Fibroblast of skin of back (primary cell): ENCODE measurements at places on chromosomes 7 and 10.

- DNase-seq: peak; percentile 58
Measured at GRCh38 chr10:84267503-84268126, 22.8 kb downstream of the RGR start.

DNA sequence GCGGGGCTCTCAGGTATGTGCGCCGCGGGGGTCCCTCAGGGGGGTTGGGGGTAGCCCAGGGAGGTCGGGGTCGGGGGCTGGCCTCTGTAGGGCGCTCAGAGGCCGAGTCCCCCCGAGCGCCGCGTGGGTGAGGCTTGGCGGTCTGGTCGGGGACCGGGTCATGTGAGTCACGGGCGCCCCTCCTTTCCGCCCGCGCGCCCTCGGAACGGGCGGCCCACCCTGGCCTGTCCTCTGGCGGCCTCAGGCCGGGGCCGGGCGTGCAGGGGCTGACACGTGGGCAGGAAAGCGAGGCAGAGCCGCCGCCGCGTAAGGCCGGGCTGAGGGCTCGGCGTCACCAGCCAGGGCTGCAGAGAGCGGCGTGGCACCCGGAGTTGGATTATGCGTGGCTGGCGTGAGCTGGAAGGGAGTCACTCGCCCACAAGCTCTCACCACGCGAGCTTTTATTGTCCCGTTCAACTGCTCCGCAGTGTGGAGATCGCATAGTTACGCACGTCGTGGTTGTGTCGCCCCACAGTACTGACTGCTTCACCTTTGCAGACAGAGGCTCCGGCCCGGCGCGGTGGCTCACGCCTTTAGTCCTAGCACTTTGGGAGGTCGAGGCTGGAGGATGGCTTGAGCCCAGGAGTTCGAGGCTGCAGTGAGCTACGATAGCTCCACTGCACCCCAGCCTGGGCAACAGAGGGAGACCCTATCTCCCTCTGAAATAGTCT, 385 bp downstream of the SHLD2 start:
- DNase-seq: peak; percentile 86

- DNase-seq: no peak
Measured at GRCh38 chr10:44242826-44243225, 142.1 kb downstream of the CXCL12 start.

DNA sequence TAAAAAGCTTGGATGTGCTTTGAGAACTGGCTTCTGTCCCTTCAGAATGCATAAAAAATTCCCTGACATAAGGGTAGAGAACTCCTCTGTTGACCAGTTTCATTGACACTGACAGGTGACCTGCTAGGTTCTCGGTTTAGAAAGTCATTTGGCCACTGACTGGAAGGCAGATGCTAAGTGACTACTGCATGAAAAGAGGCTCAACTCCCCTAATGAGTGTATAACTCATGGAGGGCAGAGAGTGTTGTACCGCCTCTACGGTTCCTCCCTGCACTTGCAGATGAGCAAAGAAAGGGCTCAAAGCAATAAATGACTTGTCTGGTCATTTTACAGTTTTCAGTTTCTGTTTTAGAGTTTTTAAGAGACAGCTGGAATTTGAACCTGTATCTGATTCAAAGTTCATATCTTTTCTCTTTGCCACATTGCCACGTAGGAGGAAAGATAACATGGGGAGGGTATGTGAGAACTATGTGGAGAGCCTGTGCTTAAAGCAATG, 2.9 kb upstream of the FGL2 start:
- DNase-seq: no peak

- no peak for DNase-seq
Measured at GRCh38 chr10:90889636-90890035, 17.9 kb downstream of the RPP30 start.

DNA sequence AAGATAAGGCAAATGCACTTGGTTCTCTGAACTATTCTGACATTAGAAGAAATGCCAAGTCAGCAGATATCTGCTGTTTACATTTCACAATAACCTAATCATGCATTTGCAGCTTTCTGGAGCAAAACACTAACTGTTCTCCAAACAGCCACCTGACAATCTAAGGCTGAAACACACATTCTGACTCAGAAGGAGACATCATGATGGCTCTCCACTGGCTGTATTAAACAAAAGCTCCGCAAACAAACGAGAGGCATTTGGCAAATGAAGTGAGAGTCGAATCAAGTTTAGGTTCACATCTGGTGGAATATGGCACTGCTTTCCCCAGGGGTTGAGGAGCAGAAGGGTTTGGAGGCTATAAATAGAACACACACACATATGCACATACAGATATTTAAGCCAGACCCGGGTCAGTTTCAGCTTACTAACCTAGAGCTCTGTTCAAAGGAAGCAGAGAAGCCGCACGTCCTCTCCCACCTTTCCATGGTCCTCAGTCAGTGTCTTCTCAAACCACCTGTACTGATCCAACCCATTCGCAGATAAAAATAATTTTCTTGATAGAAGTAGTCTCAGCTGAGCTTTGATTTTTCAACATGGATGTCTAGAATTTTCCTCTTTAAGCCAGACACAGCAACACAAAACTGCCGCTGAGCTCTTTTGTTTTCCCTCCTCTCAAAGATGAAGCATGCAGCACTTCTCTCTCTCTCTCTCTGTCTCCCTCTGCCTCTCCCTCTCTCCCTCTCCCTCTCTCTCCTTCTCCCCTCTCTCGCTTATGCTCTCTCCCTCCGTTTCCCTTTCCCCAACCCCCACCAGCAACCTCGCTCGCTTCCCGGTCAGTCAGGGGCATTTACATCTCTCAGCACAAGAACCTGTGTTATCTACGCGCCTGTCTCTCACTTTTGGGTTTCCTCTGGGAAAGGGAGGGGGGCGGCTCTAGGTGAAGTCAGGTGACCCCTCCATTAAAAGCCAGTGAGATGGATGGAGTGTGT, 682.8 kb downstream of the MAGI2 start:
- peak; percentile 23 for DNase-seq

DNA sequence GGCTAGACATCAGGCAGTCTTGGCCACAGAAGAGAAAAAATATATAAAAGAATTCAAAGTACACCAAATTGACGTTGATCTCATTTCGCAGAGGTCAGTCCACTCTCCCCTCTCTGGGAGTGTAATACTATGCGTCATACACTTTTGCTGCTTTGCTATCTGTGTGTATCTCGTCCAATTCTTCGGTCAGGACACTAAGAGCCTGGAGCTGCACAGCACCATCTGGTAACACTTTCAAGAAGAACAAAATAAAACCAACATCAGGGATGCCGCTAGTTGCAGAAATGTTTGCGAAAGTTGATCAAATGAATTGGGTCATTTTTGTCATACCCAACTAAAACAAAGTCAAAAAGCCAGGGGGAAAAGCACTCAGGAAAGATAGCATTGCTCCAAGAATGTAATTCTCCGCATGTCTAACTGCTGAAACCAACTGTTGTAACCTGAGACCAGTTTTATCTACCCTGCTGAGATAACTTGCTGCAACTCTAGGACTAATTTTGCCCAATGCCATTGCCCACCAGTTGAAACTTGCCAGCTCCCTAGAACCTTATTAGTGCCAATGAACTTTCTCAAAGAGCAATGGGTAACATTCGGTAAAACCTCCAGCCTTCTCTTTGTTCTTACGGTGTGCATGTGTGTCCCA, 23.0 kb downstream of the TMEM176A start:
- DNase-seq: no peak

- DNase-seq: no peak
Measured at GRCh38 chr7:143130541-143130940, 1.3 kb upstream of the PIP start.

DNA sequence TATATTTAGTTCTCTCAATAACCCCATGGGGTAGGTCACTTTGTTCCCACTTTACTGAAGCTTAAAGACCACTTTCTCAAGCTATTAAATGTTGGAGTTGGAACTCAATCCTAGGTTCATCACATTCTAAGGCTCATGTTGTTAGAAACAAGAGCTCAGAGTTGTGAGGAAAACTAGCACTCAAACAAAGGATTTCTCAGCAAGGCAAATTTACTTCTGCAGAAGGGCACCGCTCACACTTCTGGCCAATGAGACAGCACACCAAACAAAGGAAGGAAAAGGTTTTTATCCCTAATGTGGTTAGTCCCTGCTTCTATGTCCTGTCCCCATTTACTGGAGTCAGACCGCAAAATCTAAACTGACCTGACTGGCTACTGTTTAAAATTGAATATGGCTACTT, 214.6 kb upstream of the PHF14 start:
- no peak for DNase-seq

DNA sequence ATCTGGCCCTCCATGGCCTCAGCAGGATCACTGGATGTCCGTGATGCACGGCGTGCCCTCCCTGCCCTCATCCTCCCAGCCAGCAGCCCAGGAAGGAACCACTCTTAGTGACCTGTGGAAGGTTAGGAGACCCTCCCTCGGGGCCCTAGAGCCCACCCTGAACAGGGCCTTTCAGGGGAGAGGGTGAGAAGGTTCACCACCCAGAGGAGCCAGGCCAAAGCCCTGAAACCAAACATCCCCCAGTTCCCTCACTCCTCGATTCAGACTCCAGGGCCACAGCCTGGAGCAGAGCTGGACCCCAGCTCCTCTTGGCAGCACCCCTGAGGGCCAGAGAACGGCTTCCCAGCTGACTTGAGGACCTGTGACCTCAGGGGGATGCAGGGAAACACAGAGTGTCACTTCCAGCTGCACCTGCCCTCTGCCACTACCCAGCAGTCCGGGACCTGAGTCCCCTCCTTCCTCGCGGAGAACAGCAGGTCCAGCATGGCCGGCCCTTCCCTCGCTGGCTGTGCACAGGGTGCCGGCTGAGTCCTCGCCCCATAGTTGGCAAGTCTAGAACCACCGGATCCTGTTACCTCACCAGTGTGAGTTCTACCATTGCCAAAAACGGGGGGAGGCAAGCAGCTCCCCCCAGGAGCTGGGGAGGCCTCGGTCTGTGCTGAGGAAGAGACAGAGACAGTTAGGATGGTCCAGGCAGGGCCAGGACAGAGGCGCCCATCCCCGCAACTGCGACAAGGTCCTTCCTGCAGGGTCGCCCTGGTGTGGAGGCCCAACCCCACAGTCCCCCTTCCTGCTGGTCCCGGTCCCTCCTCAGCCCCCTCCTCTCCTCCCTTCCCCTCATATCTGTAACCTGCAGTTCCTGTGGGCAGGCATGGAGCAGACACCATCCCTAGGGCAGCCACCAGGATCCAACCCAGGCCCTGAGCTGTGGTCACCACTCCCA, 158.6 kb downstream of the NRF1 start:
- DNase-seq: no peak

DNA sequence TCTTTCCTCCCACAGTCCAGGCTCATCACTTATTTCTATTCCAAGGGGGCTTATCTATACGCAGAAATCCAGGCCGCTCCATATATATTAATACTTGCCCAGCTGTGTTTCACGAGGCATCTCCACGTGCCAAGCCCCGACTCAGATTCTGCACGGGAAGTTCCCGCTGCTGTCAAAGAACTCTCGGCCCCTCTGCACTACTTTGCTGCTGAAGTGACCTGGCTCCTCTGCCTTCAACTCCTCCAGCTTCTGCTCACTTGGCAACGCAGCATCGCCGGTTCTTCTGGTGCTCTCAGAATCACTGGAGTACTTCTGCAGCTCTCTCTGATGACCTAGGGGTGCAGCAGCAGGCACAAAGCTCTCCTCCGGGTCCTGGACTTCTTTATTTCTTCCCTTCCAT, 9.7 kb upstream of the CHST12 start:
- DNase-seq: no peak

GRCh38 chr7:41238851-41239331, 464.0 kb downstream of the INHBA start:
- peak; percentile 76 for DNase-seq

GRCh38 chr7:39083781-39084180, 106.1 kb downstream of the POU6F2 start:
- no peak for DNase-seq

- no peak for DNase-seq
Measured at GRCh38 chr7:151851145-151851751, 25.7 kb downstream of the PRKAG2 start.

DNA sequence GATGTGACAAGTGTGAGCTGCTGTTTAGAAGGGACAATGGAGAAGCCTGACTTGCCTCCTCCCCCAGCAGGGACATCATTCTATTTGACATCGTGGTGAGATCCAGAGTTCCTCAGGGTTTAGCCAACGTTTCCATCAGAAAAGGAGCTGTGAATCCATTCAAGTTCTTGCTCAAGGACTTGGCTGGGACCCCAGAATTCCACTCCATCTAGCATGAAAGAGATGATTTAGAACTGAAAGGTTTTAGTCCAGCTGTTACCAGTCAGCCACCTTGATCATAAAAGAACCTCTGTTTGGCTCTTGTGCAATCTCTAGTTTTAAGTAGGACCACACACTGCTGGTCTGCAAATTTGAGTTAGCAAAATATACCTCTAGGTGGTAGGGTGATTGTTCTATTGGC, 337.6 kb downstream of the FRMD4A start:
- DNase-seq: no peak

GRCh38 chr10:116450861-116451260, 23.2 kb downstream of the PNLIPRP3 start:
- no peak for DNase-seq

DNA sequence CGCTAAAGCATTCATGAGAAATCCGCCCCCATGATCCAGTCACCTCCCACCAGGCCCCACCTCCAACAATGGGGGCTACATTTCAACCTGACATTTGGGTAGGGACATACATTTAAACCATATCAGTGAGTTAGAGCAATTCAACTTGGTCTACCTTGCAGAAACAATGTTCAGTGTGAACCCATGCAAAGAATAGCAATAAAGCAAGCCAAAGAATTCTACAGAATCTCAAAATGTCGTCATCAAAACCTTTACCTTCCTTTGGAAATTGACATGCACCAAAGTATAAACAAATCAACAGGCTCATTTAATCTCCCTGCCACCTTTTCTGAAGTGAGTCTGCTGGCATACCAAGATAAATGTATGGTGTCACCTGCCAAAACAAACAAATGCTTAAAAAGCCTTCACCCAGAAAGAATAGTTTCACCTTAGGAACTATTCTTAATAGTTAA, 68.8 kb upstream of the ABLIM1 start:
- no peak for DNase-seq

DNA sequence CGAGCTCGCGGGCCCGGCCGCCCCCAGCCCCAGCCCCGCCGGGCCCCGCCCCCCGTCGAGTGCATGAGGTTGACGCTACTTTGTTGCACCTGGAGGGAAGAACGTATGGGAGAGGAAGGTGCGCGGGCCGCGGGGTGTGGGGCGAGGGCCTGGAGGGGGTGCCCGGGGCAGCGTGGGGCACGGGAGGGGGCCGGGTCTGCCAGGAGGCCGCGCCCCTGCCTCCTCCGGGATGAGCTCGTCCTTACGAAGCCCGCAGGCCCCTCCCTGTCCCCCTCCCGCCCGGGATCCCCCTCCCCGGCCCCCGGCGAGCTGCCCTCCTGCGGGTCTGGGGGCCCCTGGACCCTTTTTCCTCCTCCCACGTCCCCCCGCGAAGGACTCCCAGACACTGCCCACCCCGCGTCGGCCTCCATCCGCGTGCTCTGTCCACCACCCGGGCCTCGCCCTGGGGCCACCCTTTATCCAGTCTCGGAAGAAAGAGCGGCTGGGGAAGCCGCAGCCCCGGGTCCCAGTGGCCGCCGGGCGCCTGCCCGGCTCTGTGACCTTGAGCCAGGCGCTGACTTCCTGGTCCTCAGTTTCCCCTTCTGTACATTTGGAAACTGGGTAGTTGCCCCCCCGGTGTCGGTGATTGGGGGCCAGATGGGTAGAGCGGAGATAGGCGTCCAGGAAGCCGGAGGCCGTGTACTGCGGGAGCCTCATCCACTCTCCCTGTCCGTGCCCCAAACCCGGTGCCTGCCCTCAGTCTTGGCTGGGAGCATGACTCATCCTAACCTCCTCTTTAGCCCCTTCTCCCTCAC, 521 bp downstream of the LIMK1 start:
- peak; percentile 65 for DNase-seq

- no peak for DNase-seq
Measured at GRCh38 chr10:117189557-117189956, 7.7 kb upstream of the KCNK18 start.
